ENCODE measurements at places on chromosomes 4 and X.

DNA sequence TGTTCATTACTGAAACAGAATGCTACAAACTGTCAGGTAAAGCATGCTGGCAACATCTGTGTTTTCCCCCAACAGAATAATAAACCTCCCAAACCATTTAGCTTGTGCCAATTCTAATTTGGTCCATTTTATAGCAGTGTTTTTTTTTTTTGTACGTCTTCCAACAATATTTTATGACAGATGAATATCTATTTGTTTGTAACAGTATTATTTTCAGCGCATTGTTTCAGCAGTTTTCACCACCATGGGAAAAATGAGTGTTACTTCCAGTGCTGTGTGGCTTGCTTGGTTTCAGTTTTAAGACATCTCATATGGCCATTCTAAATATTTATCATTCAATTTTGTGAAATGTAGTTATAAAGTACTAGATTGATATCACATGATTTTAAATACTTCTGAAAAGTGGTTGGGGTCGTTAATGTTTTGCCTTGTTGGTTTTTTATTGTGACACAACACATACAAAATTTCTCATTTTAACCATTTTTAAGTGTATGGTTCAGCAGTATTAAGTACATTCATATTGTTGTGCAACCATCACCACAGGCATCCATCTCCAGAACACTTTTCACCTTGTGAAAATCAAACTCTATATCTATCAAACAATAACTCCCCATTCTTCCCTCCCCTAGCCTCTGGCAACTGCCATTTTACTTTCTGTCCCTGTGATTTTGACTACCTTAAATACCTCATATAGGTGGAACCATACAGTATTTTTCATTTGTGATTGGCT lies 25.6 kb upstream of the TBC1D19 start:
- no peak for DNase-seq

GRCh38 chr4:5952286-5952974 lies 59.5 kb upstream of the CRMP1 start:
- no peak for DNase-seq

DNA sequence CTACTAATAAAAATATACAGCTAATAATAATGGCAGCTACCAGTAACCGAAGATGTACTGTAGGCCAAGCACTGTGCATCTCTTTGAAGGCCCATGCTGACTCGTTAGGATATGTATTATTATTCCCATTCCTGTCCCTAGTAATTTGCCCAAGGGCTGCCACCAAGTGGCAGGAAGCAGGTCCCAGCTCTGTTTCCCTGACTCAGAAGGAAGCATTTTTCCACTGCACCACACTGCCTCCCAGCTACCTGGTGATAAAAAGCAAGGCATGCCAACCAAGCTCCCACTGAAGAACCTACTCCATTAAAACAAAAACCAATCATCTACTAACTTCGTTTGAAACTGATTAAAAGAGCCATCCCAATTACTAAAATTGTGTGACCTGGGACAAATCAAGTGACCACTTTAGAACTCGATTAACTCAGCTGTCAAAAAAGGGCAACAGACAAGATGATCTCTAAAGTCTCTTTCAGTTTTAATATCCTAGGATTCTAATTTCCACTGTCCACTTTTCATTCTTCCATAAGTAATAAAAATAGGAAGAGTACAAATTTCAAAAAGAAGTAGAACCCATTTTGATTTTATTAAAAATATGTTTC lies 24.3 kb upstream of the PGM2 start:
- peak; percentile 24 for DNase-seq

- no peak for DNase-seq
Measured at GRCh38 chr4:143404555-143404954, 67.9 kb downstream of the GAB1 start.

- DNase-seq: no peak
Measured at GRCh38 chr4:27861381-27861787, 1000.7 kb downstream of the STIM2 start.

GRCh38 chr4:40586034-40586433 lies 43.6 kb downstream of the RBM47 start:
- DNase-seq: no peak

GRCh38 chrX:151776181-151776731 lies 41.7 kb downstream of the CNGA2 start:
- DNase-seq: no peak

DNA sequence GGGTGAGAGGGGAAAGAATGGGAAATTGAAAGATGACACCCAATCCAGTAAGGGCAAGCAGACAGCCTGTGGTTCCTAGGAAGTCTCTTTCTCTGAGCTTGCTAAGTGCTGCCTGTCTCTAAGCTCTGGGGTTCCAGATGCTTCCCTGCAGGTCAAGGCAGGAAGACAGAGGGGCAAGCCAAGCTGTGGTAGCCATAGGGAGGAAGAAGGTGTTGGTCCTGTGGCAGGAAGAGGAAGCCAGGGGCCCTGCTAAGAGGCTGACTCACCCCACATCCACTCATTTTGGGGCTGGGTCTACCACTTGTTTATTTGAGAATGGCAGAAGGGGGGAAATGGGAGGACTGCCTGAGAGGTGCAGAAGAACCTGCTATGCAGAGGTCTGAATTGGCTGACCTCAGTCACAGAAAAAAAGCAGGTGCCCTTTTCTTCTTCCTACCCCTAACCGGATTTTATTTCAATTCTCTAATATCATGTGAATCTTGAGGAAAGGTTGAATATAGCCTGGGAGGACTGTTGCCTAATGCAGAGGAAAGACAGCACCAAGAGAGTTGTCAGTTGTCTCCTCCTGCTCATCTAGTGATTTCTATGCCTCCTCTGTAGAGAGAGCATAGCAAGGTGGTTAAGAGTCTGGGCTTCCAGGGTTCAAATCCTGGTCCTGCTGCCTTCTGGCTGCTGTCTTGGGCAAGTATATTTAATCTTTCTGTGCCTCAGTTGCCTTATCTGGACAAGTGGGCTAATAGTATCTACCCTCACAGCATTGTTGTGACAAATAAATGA lies 27.4 kb downstream of the HOPX start:
- DNase-seq: no peak

DNA sequence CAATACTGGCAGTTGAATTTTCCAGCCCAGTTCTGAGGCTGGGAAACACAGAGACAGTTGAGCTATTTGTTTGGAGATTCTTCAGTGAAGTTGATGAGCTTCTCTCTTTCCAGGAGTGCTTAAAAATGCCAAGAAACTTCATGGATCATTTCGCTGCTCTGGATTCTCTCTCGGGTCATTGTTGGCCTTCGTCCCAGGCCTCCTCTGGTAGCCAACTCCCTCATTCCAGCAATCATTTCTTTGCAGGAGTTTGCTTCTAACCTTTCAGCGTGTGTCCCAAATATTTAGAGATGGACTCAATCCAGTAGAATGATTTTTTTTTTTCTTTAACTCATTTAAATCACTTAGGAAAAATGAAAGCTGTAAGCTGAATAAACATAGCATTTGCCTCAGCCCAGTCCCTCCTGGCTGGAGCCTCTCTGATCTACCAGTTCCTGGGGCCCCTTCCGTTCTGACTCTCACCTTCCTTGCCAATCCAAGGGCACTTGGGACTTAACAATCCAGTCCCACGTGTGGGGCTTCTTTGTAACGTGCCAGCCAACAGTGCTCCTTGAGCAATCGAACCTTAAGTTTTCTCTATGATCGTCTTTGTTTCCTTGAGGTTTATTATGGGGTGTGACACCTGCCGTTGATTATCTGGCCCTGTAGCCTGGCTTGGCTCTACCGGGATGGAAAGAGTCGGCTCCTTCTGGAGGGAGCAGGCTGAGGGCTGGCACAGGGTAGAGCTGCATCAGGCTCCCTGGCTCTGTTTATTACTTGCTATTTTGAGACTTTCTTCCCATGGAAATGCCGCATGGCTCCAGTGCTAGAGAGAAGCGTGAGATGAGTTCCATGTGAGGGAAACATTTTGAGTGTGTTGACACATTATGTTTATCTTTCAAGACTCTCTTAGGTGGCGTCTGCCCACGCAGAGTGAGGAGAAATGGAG lies 80.4 kb upstream of the GPC4 start:
- DNase-seq: no peak

DNA sequence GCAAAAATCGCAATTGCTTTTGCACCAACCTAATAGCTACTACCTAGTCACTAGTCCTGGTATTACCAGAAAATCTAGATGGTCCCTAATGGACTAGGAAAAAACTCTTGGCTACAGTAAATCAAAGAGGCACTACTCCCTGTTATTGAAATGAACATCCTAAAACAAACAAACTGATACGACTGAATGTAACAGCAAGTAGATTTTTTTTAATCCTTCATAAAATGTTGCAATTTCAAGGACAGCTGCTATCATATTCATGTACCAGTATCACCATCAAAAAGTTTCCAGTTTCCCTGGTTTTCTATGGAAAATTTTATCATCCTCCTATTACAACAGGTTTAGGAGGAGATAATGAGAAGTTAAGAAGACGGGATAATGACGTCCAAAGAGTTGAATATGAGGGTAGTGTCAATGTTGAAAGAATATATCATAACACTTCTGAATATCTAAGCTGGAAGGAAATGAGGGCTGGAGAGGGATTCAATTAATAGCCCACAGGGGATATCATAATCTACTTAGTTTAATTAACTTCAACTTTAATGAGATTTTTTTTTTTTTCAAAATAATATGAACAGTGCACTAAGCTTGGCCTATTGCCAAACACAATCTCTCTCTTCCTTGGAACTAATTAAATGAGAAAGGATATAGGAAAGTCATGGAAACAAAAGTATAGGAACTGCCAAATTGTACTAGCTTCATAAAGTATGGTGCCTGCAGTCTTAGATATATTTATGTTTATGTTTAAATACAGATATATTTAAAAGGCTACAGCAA lies 94.8 kb upstream of the SMIM10 start:
- DNase-seq: no peak

DNA sequence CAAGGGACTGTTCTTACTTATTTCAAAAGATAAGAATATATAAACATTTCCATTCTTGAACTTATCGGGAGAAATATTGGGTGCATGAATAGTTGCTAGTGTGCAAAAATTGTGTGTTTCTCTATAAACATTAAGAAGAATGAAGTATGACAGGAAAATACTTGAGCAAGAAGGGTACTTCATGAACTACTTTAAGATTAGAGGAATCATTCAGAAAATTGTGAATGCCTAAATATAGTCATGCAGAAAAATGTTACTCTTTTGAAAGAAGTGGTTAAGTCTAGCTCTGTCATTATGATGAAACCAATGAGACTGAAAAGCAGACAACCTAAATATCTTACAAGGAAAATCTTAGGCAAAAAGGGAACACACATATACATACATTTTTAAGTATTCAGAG lies 207.8 kb upstream of the PCDH18 start:
- no peak for DNase-seq

DNA sequence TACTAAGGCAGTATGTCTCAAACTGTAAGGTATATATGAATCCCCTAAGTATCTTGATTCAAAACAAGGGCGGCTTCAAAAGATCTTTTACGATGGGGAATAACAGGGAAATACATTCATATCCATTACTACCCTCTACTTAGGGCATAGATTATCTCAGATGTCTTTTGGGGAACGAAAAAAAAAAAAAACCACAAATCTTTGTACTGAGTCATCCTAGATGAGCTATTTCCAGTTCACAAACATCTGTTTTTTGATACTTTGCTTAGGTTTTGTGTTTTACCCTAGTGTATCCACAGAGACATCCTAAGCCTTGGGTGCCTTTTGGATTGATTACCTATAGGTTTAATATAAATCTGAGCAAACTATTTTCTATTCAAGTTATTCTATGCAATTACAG lies 457.2 kb downstream of the NLGN4X start:
- no peak for DNase-seq

DNA sequence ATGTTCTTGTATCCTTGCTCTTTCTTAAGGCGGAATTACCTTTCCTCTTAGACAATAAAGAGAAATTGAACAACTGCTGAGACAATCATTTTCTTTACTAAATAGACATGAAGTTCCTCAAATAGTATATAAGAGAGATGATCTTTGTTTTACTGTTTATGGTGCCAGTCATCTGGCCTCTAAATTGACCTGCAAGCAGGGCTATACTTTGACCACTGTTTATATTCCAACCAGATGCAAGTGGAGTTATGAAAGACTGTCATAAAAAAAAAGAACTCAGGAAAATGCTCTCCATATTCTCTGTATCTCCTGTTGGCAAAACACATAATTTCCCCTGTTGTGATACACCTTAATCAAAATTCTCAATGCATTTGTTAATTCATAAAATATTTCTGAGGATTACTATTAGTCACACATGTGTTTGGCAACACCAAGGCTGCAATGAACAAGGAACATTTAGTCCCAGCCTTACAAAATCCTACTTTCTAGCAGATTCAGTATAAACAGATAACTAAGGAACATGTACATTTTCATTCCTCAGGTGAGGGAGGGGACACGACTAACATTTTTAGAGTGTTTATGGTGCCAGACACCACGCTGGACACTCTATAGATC lies 562.3 kb downstream of the KCNIP4 start:
- no peak for DNase-seq

GRCh38 chr4:6464842-6465588 lies 7.4 kb downstream of the PPP2R2C start:
- no peak for DNase-seq

DNA sequence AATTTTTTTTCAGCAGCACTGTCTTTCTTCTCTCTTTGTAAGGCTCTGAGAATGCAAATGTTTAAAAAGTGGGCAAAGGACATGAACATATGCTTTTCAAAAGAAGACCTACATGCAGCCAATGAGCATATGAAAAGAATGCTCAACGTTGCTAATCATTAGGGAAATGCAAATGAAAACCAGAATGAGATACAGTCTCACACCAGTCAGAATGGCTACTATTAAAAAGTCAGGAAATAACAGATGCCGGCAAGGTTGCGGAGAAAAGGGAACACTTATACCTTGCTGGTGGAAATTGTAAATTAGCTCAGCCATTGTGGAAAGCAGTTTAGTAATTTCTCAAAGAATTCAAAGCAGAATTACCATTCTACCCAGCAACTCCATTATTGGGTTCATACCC lies 51.6 kb downstream of the BMP15 start:
- no peak for DNase-seq

- DNase-seq: no peak
Measured at GRCh38 chrX:15437724-15438123, 53.5 kb upstream of the VEGFD start.

GRCh38 chrX:148535639-148536038 lies 35.2 kb downstream of the AFF2 start:
- DNase-seq: no peak

DNA sequence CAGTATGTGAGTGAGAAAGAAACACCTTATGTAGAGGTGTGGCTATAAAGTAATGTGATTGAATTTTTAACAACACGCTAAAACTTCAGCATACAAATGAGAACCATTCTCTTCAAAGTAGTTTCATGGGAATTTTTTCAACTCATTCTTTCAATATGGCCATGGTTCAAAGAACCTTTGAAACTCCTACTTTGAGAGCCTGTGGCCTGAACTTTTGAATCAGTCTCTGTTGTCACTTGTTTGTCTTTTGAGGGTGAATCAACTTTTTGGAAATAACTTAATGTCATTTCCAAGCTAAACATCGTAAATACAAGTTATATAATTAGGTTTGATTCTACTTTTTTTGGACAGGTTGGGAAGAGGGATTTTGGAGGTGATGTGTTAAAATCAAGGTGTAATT lies 49.9 kb upstream of the CASK start:
- DNase-seq: no peak

- DNase-seq: no peak
Measured at GRCh38 chr4:80112236-80112635, 39.2 kb upstream of the ANTXR2 start.
